ENCODE measurements at places on chromosomes 1 and 21.

DNA sequence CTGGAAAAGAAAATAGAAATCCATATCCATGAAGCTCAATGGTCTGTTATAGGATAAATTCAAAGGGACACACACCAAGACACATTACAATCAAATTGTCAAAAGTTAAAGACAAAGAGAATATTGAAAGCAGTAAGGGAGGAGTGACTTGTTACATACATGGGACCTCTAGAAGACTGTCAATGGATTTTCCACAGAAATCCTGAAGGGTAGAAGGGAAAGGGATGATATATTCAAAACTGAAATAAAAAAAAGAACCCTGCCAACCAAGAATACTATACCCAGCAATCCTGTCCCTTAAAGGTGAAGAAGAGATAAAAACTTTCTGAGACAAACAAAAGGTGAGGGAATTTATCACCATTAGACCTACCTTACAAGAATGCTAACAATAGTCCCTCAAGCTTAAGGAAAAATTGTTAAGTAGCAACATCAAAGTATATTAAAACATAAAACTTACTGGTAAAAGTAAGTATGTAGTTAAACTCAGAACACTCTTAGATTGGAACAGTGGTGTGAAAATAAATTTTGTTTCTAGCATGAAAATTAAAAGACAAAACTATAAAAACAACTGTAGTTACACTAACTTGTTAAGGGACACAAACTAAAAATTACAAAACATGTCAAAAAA is 103.2 kb upstream of the APP start:
- no peak for DNase-seq

DNA sequence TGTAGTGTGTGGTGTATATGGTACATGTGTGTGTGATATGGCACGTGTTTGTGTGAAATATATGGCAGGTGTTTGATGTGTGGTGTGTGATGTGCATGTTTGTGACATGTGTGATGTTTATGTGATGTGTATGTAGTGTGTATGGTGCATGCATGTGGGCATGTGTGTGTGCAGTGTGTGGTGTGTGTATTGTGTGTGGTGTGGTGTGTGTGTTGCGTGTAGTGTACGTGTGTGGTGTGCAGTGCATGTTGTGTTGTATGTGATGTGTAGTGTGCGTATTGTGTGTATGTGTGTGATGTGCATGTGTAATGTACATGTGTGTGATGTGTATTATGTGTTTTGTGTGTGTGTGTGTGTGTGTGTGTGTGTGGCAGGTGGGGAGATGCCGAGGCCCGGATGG is 65.7 kb downstream of the SLC19A1 start:
- DNase-seq: no peak

- DNase-seq: no peak
Measured at GRCh38 chr1:93109578-93109977, 30.5 kb downstream of the MTF2 start.

DNA sequence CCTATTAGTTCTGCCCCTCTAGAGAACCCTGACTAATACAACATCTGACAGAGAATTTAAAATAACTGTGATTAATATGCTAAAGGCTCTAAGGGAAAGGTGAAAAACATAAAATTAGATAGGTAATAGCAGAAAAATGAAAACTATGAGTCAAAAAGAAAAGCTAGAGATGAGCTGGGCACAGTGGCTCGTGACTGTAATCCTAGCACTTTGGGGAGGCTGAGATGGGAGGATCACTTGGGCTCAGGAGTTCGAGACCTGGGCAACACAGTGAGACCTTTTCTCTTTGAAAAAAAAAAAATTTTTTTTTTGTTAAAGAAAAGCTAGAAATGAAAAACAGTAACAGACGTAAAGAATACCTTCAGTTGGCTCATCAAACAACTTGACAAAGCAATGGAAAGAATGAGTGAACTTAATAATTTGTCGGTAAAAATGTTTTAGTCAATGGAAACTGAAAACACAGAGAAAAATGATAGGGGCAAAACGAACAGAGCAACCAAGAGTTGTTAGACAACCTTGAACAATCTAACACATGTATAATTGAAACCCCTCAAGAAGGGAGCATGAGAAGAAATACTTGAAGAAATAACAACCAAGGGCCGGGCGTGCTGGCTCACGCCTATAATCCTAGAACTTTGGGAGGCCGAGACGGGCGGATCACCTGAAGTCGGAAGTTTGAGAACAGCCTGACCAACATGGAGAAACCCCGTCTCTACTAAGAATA is 132.9 kb upstream of the GFI1 start:
- DNase-seq: no peak

DNA sequence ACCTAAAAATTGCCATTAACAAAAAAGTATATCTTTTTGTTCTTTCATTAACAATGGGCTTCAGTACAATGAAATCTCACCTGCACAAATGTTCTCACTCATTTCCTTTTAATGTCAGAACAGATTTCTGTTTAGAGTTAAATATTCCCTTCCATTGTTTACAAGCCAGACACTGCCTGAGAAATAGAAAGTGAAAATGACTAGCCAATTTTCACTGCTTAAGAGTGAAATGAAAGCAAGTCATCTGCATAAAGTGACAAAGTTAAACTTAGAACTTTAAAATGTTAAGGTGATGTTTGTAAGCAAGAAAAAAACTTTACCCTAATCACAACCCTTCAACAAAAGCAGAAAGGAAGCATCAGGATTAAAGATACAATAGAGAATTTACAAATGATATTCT is 27.5 kb downstream of the COA6 start:
- peak; percentile 39 for DNase-seq

GRCh38 chr1:172960019-172960418 is 90.7 kb downstream of the TNFSF18 start:
- no peak for DNase-seq

DNA sequence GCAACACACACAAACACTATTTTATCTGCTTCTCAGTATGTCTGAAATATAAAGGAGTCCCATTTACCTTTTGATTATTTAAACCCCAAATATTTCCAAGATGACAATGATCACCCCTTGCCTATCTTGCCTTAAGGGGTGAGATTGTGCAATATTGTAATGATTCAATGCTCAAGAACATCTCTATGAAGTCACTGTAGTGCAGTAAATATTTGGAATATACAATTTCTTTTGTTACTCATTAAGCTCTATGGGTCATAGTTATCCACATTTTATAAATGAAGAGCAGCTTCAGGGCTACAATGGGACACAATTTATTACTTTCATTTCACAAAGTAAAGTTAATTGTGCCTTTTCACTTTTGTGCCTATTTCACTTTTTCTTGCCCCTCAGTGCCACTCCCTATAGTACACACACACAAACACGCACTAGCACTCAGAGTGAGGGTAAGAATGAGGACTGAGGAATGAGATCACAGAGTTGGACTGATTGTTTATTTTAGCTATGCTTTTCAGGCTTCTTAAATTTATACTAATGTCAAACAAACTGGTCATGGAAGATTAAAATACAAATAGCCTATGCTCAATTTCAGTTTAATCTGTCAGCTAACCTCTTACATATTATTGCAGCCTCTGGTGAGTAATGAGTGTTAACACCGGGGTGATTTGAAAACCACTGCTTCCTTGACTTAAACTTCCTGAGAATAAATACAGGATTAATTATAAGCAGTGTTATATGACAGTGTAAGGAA is 521.0 kb upstream of the B3GALT2 start:
- no peak for DNase-seq

- no peak for DNase-seq
Measured at GRCh38 chr1:86811142-86811924, 102.6 kb downstream of the SELENOF start.

GRCh38 chr1:67372136-67372535 is 58.1 kb downstream of the SERBP1 start:
- no peak for DNase-seq

DNA sequence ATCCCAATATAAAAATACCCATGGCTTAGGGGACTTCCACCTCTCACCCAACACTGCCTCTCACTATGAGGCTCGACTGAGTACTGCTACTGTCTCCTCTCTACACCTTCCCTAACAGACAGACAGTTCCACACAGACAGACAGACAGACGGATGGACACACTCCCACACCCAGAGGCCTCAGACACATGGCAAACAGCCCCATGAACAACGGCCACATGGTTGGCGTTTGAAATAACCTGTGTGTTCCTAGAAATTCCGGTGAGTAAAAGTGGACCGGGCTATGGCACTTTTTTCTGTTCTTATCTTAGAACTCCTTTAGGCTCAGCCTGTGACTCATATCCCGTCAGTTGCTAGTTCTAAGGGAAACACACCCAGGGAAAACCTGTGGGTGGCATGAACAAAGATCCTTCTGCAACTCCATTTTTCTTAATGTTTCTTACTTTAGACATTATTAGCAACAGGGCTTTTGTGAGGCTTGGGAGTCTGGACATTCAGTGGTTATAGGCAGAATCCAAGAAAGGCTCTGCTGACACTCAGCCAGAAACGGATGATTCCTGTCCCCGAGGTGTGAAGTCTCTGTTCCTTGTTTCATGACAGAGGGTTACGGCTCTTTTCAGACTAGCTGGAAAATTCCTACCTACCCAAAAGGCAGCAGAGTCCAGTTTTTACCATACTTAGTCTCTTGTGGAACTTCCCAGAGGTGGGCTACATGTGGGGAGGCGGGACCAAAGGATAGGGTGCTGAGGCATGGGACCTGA is 90.5 kb upstream of the TLR5 start:
- peak; percentile 22 for DNase-seq
